CD4-positive, alpha-beta T cell treated with Interferon alpha-2 for 1 hour (primary cell): ENCODE measurements at places on chromosomes 16 and 17.

DNA sequence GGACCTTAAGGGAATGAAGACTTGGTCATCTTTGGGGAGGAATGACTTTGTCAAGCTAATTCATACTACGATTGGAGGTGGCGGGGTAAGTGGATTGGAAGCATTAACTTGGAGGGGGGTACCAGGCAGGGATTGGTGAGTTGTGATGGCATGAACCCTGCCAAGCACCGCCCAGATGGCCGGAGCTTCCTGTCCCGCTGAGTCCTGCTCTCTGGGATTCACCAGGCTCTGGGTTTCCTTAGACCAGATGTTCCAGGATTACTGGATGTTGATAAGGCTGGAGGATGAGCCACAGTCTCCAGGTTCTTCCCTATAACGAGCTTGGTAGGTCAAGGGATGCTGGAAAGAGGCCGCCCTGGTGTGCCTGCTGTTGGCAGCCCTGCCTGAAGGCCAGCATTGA is 154.9 kb downstream of the SDK2 start:
- DNase-seq = no peak

DNA sequence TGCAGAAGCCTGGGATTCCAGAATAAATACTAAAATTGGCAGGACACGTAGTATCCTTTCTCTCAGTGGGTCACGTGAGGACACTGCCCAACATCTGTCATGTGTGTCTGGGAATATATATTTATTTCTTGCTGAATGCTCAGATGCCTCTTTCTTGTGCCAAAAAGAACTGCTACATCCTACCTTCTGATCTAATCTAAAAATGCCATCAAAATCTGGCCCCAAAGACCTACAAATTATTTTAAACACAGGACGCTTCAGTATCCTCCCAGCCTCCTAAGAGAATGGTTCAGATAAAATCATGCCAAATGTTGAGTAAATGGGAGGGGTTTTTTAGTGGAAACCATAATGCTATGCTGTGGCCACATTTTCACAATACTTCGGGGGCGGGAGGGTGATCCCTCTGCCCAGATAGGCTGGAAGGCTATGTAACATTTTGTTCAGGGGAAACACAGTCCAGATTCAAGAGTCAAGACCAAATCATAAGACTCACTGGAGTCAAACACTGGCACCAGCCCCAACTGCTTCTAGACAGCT is 22.9 kb upstream of the CORO6 start:
- no peak for DNase-seq

DNA sequence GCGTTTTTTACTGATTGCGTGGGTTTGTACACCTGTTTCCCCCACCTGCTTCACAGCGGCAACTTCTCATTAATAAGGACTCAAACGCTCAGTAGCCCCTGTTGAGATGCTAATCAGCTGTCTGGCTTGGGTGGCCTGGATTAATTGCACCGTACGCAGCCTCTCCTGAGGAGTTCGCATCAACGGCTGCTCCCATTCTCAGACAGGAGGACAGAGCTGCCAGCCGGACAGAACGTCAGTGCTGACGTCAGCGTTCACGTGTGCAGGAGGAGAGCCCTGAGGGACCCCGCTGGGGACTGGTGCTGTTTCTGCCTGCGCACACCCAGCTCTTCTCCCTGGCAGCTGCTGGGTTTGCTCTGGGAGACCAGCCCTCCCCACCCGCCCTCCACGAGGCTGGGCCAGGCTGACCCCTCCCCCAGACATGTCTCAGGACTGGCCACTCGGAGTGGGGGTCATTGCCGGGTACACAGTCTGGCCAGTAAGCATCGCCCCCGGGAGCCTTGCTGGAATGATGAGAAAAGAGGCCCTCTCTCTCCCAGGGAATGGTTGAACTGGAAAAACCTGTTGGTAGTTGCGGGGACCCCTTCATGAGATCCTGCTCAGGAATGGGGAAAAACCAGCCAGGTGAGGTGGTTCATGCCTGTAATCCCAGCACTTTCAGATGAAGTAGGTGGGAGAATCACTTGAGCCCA is 5.7 kb upstream of the BANP start:
- DNase-seq = peak; percentile 53

DNA sequence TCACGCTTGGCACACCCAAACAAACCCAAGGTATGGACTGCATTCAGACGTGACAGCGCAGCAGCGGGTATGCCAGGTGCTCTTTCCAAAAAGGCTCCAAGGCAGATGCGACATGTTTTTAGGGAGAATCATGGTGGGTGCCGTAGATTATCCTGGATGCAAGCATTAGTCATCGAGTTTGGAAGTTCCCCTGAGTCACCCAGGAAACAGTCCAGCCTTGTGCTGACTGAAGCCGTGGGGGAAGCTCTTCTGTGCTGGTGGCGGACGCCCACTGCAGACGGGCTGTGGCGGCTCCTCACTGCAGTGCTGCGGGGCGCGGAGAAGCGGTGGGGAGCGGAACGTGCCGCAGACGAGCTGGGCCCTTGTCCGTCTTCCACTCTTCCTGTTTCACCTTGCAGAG is 13.9 kb downstream of the JPT2 start:
- no peak for DNase-seq

DNA sequence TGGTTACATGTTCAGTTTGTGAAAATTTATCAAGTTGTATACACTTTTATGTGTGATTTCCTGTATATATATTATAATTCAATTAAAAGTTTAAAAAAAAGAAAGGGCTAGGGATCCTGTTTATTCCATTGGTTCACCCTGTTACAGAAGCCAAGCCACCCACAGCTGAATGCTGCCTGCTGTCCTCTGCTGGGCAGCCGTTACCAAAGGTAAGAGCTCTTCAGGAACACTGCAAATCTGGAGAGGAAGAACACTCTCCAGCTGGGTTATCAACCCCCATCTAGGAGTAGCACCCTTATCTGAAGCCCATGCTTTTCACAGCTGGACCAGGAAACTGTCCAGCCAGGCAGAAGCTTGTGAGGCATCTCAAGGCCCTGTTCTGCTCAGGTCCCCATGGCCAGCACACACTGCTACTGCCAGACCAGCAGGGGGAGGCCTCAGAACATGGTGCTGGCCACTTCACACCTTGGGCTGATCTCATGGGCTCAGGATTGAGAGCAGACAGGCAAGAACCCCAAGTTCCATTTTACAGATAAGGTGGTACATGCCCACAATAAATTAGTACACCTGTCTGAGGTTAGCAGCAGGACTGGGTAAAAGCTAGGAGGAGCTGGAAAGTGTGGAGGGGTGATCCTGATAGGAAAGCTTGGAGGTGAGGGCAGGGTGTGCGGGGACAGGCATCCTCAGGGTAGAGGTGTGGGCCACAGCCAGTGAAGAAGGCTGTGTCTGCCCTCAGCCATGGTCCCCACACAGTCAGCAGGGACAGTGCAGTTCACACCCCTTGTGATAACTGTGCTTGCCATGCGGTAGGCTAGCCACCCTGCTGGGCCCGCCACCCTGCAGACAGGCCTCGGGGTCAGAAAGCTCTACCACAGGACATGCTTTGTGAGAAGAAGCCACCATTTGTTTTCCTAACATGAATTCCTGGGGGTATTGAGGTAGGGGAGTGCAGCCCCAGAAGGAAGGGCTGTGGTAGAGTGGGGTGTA is 54.3 kb upstream of the SREBF1 start:
- peak; percentile 55 for DNase-seq

DNA sequence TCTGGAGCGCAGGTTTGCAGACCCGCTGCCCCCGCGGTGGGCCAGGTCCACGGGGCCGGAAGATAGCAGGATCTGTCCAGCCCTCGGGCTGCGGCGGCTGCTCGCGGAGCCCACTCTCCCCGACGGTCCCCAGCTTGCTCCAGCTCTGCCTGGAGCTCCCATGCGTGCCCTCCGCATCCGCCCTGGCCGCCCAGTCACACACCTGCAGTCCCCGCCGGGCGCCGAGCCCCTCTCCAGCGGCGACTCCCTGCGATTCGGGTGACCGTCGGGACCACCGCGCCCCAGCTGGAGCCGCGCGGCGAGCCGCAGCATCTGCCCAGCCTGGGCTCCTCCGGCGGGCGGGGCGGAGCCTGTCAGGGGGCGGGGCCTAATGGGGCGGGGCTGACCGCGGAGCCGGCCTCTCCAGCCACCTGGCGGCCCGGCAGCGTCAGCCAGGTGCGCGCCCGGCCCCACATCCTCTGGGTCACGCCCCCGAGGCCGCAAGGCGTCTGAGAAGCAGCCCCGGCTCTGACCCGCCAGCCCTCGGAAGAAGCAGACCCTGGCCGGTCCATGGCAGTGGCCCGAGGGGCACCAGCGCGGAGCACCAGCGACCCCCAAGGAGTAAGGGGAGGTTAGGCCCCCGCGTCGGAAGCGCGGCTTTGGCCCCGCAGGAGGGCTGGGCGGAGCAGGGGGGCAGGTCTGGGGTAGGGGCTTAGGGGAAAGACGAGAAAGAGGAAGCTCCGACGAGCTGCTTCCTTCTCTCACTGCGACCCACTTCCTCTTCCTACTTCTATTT is at the start of gene PIK3R5:
TSS of gene PIK3R5 (minus strand) at position 314 of the 775 bp plus-strand sequence. CDS start 54,213 bp downstream, outside the sequence.
- peak; percentile 86 for DNase-seq

DNA sequence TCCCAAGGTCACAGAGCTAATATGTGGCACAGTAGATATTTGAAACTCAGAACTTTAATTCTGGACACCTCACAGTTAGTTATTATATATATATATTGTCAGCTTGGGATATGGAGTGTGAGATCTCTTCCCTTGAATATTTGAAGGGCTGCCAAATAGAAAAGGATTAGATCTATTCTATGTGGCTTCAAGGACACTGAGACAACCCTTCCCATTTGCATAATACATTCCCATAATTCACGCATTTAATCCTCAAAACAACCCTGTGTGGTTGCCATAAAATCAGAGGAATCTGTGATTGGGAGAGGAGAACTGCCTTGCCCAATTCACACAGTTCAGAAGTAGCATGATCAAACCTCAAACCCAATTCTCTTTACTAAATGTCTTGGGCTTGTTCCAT is 365.8 kb upstream of the DYNLRB2 start:
- DNase-seq = no peak

DNA sequence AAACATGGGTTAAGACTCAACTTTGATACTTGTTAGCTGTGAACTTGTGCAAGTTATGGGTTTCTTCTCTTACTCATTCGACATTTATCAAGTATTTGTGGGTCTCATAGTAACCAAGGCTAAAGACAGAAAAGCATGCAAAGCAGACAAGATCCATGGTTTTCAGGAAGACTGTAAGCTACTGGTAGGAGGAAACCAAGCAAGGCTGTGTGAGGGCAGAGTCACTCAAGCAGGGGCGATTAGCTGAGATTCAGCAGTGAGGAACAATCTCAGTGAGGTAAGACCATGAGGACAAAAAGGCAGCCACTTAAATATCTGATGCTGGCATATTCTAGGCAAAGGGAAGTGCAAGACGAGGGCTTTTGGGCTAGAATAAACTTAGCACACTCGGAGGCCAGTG is 29.5 kb downstream of the MBTD1 start:
- no peak for DNase-seq

DNA sequence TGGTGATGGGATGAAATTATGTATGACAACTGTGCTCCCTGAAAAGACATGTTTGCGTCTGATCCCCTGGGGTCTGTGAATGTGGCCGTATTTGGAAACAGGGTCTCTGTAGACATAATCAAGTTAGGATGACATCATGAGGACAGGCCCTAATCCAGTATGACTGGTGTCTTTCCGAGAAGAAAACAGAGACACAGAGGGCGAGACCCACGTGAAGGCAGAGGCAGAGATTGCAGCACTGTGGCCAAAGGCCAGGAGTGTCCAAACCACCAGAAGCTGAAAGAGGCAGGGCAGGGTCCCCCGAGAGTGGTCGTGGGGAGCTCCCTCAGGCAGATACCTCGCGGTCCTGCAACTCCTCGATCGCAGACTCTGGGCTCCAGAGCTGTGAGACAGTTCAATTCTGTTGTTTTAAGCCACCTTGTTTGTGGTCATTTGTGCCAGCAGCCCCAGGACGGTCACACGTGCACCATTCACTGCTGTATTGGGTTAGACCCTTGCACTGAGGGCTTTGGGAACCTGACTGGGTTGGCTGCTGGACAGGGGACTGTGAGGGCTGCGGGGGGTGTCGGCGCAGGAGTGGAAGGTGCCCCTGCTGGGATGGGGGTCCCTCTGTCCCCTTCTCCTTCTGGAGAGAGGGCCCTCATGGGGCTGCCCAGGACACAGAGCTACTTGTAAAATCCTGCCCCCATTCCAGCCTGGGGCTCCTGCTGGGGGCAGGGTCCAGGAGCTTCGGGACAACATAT is 27.7 kb downstream of the METRNL start:
- DNase-seq = no peak

GRCh38 chr16:22353191-22353919 is 21.1 kb downstream of the CDR2 start:
- peak; percentile 46 for DNase-seq

DNA sequence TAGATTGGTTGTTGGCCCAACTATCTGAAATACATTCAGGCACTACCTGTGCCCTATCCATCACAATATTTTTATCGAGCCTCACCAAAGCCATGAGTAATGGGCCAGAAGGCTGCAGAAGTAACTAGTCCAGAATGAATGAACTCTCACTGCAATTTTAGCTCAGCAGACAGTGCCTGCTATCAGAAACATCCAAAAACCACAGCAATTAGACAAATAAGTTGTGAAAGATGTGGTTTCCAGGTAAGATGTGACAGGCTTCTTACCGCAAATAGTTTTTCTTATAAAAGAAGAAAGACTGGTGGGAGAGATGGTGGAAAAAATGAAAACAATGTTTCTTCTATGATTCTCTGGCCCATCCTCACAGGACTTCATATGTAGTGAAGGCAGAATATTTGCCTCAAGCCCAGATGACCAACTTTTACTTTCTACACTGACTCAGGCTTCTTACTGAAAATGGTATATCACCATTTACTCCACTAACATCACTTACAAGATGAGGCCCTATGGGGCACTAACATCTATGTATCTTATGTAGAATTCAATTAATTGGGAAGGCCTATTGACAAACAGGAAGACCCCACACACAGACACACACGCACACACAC is 9.8 kb upstream of the RFFL start:
- DNase-seq = peak; percentile 59

GRCh38 chr16:57994778-57995177 is 5.7 kb downstream of the ZNF319 start:
- DNase-seq = peak; percentile 65

DNA sequence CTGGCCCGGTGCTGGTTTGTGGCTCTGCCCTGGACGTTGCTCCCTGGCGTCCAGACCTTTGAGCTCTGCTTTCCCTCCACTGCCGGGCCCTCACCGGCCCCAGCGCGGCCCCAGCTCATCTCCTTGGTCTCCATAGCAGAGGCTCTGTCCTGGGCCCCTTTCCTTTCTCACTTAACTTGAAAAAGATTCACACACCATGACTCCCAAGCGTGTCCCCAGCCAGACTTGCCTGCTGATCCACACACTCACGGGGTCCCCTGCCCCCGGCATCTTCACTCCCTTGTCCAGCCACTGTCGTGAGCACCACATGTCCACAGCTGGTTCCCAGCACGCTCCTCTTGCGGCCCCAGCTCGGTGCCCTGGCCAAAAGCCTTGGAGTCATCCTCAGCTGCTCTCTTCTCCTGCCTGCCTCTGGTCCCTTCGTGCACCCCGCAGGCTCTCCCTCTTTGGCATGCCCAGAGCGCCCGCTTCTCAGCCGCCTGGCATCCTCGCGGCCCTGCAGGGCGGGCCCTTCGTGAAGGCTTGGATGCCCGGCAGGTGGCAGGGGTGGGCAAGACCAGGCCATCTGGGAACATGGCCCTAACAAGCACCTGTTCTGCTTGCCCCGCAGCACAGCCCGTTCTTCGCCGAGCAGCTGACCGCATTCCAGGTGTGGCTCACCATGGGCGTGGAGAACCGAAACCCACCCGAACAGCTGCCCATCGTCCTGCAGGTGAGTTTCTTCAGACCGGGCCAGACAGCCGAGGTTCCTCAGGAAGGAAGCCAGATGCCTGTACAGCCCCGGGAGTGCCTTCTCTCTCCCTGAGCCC is 145.6 kb upstream of the CHMP6 start:
- no peak for DNase-seq

- DNase-seq = no peak
Measured at GRCh38 chr17:72476575-72476986, 355.8 kb downstream of the SOX9 start.

- DNase-seq = no peak
Measured at GRCh38 chr17:2598166-2598565, 4.7 kb downstream of the PAFAH1B1 start.
